Germinal center (tissue), 1 donor: ENCODE measurements at places on chromosomes 12 and 14.
A peak's percentile ranks its signal among the peaks of the same experiment; 100 is the strongest.

DNA sequence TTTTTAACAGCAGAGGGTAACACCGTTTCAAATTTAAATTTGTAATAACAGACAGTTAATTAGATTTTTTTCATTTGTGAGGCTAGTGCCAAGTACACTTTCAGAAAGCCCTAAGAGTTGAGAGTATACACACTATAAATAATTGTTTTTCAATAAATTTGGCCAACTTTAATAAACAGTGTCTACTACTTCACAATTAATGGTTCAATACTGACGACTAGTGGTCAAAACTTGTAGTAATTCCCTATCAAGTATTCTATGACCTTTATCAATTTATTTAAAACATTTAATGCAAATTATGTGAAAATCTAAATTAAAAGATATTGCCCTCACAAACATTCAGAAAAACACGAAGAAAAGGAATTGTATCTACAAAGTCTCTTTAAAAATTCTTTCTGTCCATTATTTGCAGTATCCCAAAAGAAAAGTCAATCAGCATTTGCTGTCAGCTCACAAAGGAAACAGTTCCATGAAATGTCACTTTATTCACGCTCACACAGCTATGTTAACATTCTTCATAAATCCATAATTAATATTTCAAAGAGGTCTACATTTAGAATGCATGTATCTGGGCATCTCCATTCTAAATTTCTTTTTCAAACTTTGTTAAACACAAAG, 91.2 kb downstream of the CEP128 start:
- peak; percentile 3 for DNase-seq

- DNase-seq: no peak
Observed at GRCh38 chr12:116528498-116528897, 30.7 kb upstream of the MAP1LC3B2 start.

GRCh38 chr12:103379670-103380069, 116.1 kb downstream of the C12orf42 start:
- no peak for DNase-seq

GRCh38 chr12:95533985-95534384, 17.3 kb downstream of the USP44 start:
- DNase-seq: no peak

DNA sequence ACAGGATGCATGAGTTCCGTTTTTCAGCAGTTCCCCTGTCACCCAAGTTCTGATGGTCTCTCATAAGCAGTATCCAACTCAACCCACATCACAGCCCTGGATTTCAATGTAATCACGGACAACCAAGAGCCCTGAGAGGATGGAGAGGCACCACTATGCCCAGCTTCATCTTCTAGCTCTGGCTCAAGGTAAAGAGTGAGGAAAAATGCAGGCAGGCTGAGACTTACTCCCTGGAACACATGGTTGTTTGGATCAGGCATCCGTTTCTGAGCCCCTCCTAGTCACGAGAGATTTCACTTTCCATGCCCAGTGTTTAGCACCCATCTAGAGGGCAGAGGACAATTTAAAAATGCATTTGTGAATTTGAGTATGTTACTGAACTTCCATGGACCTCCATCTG, 45.0 kb downstream of the ANO2 start:
- DNase-seq: no peak

DNA sequence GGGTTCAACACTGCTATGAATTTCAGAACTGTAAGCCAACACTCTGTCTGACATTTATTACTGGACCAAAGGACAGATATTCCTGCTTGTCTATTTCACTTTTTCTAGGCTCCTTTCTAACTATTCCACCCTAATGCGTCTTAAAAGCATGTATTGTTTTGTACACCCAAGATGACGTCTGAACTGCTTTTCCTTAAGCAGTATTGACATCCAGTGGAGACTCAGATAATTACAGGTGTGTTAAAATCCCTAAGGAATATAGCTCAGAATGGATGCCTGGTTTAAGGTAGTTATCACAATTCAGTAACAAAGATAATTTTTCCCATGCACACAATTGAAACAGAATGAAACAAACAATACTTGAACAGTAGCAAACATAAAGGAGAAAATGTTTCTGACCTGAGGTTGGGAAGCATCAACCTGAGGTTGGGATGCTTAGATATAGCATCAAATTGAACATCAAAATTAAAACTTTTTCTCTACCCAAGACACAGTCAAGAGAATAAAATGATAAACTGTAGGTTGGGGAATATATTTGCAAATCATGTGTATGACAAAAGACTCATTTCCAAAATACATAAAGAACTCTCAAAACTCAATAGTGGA, 93.7 kb upstream of the PTPRR start:
- DNase-seq: no peak

- DNase-seq: no peak
Observed at GRCh38 chr12:111022386-111022785, 102.0 kb upstream of the MYL2 start.

DNA sequence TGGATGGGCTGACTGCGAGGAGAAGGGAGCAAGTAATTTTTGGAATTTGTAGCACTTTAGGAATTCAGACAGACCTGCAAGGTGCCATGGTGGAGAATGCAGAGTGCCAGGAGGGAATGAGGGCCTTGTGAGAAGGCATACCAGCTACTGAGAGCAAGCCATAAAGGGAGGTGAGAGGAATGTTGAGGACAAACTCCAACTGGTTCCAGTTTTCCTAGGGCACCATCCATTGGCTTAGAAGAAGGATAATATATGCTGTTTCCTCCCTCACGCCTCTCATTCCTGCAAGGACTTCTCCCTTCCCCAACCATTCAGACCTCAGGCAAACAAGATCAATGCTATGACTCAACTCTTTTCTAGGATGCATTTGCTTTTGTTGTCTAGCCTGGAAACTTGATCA, 11.2 kb upstream of the DAAM1 start:
- no peak for DNase-seq
